ENCODE measurements at places on chromosomes 1 and 21. TPM values are rescaled to one million over a fixed set of nuclear protein-coding genes. Genes with fewer than 3 reads are reported as not detected.

HAO2 gene
- total RNA-seq: not detected

GBP2 gene
- total RNA-seq: 12.7 TPM

IFNLR1 gene
- total RNA-seq: 6.2 TPM

TTC39A gene
- 11.6 TPM for total RNA-seq

DNA sequence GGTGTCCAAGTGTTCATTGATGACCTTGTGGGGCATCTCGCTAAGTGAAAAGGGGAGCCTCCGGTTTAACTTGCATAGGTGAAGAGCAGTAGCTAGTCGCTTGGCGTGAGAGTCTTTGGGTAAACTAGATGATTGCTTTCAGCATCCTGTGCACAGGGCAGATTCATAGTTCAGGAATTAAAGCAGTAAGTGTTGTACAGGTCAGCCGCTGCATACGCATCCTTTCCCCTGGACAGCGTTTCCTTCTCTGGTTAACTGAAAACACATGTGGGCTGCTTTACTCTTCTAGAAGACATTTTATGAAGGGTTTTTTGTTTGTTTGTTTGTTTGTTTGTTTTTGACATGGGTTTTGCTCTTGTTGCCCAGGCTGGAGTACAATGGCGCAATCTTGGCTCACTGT, 12.1 kb downstream of the NDUFV3 start:
- no peak for DNase-seq

- DNase-seq: no peak
Observed at GRCh38 chr1:210556475-210556874, 227.8 kb downstream of the HHAT start.

- DNase-seq: no peak
Observed at GRCh38 chr1:205048382-205048781, 5.4 kb downstream of the CNTN2 start.

GRCh38 chr1:209549443-209550205, 33.9 kb upstream of the CAMK1G start:
- no peak for DNase-seq

GRCh38 chr1:51210055-51210454, 26.0 kb upstream of the RNF11 start:
- no peak for DNase-seq

- DNase-seq: peak; percentile 49
Observed at GRCh38 chr1:155969377-155969791, 9.0 kb downstream of the ARHGEF2 start.

- DNase-seq: no peak
Observed at GRCh38 chr1:150182247-150182646, 32.5 kb downstream of the PLEKHO1 start.

DNA sequence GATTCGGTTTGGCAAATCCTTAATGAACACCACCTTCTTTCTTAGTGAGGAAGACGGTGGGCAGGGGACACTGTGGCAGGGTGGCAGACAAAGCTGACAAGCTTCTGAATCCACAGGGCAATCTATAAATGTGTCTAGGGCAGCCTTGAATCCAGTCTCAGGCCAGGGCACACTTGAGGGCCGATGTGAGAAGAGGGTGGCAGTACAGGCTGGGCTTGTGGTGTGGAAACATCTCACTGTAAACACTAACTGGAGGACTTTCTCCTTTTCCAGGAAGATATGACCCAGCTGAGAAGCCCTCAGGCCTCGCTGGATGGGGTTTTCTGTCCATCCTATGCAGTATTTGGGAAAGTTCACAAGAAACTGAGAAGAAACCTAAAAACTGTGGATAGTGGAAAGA, 46.5 kb downstream of the PKP1 start:
- DNase-seq: no peak

All from right cardiac atrium (tissue), 5 donors.